ENCODE measurements at places on chromosomes 5 and 9.
A peak's percentile ranks its signal among the peaks of the same experiment; 100 is the strongest.

GRCh38 chr9:133323211-133323610 lies 12.8 kb downstream of the SURF6 start:
- no peak for DNase-seq

GRCh38 chr5:123943151-123943550 lies 431.2 kb downstream of the CSNK1G3 start:
- DNase-seq: no peak

GRCh38 chr5:72166070-72166979 lies 59.0 kb downstream of the MAP1B start:
- DNase-seq: peak; percentile 33

DNA sequence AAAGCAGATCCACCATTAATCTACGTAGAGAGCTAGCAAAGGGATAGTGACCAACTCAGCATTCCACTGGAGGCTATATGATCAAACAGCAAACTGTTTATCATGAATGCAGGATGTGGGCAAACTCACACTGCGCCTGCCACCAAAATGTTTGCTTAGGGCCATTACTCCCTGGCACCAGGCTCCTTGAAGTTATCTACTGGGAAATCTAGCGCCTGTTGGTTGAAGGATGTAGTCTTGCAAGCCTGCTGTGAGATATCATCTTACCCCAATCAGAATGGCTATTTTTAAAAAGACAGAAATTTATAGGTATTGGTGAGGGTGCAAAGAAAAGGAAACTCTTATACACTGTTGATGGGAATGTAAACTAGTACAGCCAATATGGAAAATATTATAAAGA lies 332.5 kb upstream of the RPS23 start:
- no peak for DNase-seq

GRCh38 chr5:149702934-149703646 lies 27.0 kb upstream of the PPARGC1B start:
- no peak for DNase-seq

GRCh38 chr5:174078416-174078815 lies 32.9 kb downstream of the NSG2 start:
- no peak for DNase-seq

DNA sequence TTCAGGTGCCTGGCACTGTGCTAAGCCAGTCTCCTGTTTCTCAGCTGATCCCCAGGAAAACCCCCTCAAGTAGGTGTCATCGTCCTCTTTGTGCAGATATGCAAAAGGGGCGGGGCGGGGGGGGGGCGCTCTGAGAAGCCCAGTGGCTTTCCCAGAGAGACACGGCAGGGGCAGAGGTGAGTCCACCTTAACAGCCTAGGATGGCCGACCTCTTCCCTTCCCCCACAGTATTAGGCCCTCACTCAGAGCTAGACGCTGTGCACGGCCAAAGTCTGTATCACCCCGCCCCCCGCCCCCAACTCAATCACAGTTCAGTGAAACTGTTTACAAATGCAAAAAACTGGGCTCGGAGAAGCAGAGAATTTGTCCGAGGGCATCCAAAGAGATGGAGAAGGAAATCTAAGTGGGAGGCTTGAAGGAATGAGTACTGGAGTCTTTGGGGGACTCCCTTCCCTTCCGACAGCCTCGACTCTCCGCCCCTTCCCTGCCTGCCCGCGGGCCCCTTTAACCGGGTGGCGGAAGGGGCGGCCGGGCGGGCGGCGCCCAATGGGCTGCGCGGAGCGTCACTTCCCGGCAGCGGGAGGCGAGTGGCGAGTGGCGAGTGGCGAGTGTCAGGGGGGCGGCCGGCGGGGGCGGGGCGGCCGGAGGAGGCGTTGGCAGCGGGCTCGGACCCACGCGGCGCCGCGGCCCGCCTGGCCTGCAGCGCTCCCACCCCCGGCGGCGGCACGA lies at the start of gene ERGIC1:
Gene ERGIC1 (plus strand): TSS at position 566 of the 729 bp plus-strand sequence. CDS start 163 bp downstream, at position 729.
- peak; percentile 94 for DNase-seq

DNA sequence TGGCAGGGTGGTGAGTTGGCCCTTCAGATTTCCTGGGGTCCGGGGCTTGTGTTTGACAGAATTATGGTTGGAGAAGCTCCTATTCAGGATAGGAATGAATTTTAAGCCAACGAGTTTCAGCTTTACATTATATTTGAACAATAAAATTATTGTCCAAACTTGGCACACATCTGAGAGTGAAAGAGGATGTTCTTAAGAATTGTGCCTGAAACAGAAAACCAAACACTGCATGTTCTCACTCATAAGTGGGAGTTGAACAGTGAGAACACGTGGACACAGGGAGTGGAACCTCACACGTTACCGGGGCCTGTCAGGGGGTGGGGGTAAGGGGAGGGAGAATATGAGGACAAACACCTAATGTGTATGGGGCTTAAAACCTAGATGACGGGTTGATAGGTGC lies 111.8 kb upstream of the ACTBL2 start:
- no peak for DNase-seq

GRCh38 chr5:167853421-167853820 lies 438.0 kb upstream of the WWC1 start:
- no peak for DNase-seq

DNA sequence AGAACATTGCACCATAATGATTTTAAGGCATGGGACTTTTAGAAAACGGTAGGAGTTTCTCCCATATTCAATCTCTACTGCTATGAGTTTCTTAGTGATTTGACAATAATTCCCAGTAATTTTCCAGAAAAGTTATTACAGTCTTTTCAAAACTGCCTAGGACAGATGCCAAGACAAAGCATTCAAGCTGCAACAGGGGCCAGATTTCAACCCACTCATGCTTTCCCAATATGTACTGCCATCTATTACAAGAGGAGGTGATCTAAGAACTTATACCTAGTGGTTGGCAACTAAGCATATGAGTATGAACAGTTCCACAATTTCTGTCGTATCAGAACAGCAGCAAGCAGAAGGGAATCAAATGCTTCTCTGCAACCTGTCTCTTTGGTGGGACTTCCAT lies 95.1 kb upstream of the TMED7 start:
- no peak for DNase-seq

GRCh38 chr5:42487821-42488220 lies 64.6 kb downstream of the GHR start:
- no peak for DNase-seq

- DNase-seq: peak; percentile 88
Measured at GRCh38 chr5:4868140-4868735, 271.9 kb upstream of the ADAMTS16 start.

- no peak for DNase-seq
Measured at GRCh38 chr5:171797543-171797942, 11.9 kb downstream of the SMIM23 start.

GRCh38 chr9:135506327-135507103 lies 6.0 kb downstream of the MRPS2 start:
- peak; percentile 87 for DNase-seq

- DNase-seq: no peak
Measured at GRCh38 chr5:79075646-79076426, 6.3 kb downstream of the BHMT2 start.

- DNase-seq: no peak
Measured at GRCh38 chr9:2055203-2055658, 40.1 kb downstream of the SMARCA2 start.

- DNase-seq: peak; percentile 54
Measured at GRCh38 chr5:912280-913091, 19.8 kb downstream of the TRIP13 start.

- DNase-seq: no peak
Measured at GRCh38 chr5:20515606-20516005, 527.6 kb upstream of the CDH18 start.

- DNase-seq: peak; percentile 13
Measured at GRCh38 chr9:87338088-87338989, 159.3 kb upstream of the DAPK1 start.

DNA sequence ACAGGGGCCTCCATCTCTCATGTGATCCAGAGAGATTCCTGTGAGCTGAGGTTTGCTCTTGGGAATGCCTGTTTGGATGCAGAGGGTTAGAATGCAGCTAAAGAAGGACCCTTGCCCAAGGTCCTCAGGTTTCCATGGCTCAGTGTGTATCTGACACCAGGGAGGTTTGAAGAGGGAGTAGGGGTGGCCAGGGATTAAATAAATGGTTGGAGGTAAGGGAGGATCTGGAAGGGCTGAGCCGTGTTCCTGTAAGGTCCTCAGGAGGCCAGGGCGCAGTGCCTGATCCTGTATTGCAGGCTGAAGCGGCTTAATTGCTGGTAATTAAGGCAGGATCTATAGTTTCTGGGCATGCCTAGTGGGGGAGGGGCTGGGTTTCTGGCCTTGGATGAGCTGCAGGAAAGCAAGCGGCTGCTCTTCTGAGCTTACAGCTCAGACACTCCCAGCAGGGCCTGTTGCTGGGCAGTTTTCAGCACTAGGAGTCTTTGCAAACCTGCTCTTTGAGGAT lies 41.5 kb upstream of the MAP1B start:
- peak; percentile 49 for DNase-seq

GRCh38 chr5:74433255-74433895 lies 207.2 kb downstream of the ENC1 start:
- DNase-seq: peak; percentile 69

DNA sequence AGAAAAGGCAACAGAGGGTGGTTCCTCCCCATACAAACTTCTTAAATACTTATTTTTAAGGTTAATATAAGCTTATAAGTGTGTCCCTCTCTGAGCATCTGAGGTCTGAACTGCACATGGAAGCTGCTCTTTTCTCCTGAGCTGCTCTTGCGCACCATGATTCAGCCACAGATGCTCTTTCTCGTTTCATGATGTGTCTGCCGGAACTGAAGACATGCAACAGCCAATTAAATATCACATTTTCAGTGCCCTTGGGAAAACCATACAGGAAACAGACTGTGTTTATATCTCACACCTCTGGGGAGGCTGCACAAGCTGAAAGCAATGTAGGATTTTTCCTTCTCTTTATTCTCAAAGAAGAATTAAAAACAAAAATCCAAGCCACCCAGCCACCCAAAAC lies 96.8 kb upstream of the NREP start:
- no peak for DNase-seq

- no peak for DNase-seq
Measured at GRCh38 chr5:68396722-68397121, 181.2 kb downstream of the PIK3R1 start.

- DNase-seq: peak; percentile 26
Measured at GRCh38 chr5:156824800-156825199, 25.3 kb upstream of the PPP1R2B start.

GRCh38 chr9:75197561-75197960 lies 109.2 kb downstream of the OSTF1 start:
- no peak for DNase-seq
